ENCODE measurements at places on chromosomes 12 and 14.

DNA sequence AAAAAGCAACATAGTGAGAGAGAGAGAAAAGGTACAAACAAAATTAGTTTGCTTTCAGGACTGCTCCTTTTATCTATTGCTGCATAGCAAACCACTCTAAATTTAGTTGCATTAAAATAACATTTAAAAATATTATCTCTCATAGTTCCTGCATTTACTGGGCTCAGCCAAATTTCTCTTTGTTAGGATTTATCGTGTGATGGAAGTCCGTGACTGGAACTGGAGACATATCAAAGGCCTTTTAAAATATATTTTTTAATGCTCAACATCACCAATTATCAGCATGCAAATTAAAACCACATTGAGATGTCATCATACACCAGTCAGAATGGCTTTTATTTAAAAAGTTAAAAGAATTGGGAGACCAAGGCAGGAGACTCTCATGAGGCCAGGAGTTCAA is 107.6 kb upstream of the SYT1 start:
- no peak for DNase-seq

- no peak for DNase-seq
These were observed 28.6 kb downstream of the PIGH start for GRCh38 chr14:67571275-67571990.

DNA sequence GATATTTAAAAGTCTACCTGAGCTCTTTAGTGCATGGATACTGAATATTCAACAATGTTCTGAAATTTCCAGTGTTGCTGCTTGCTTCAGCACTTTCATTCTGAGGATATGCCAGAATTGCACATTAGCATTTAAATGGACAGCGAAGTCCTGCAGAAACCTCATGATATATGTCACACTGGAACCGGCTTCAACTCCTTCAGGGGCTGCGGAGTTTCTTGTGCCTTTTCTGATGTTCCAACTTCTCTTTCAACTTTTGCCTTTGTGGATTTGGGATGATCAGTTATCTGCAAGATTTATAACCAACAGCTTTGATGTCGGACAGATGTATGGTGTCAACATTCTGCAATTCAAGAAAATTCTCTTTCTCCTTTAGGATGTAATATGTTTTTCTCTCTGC is 142.5 kb upstream of the LMNTD1 start:
- DNase-seq: no peak

GRCh38 chr14:76827696-76828296 is 1.6 kb downstream of the LRRC74A start:
- DNase-seq: no peak

- DNase-seq: no peak
These were observed 8.5 kb upstream of the NUMB start for GRCh38 chr14:73466861-73467260.

GRCh38 chr14:31933716-31934115 is 143.4 kb upstream of the ARHGAP5 start:
- no peak for DNase-seq
